ENCODE measurements at places on chromosomes 11 and 22.

GRCh38 chr11:100932474-100933100 is 197.0 kb downstream of the PGR start:
- no peak for DNase-seq

GRCh38 chr11:9672288-9672916 is 8.5 kb downstream of the SWAP70 start:
- DNase-seq = no peak

- DNase-seq = no peak
Measured at GRCh38 chr11:125275905-125276618, 111.5 kb downstream of the PKNOX2 start.

DNA sequence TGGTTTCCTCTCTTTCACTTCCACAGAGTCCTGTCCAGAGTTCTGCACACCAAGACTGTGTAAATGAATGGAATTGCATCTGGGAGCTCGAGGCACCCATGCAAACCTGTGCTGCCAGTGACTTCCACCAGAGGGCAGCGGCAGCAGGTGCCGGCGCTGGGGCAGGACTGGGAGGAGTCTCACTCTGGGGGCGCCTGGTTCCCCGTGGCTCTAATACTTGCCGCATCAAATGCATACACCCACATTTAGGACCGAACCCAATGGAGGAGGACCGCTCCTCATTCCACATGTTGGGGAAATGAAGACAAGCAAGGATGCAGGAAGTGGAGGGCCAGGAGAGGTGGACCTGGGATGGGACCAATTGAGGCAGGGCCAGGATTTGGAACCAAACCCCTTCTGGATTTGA is 1.1 kb upstream of the CD6 start:
- DNase-seq = peak; percentile 67

- DNase-seq = no peak
Measured at GRCh38 chr11:11826260-11826659, 15.5 kb upstream of the USP47 start.

GRCh38 chr11:14455648-14456430 is 43.8 kb downstream of the COPB1 start:
- no peak for DNase-seq

- DNase-seq = no peak
Measured at GRCh38 chr22:16922076-16922475, 85.9 kb downstream of the GAB4 start.

- DNase-seq = no peak
Measured at GRCh38 chr22:37427135-37427710, at the start of gene ELFN2. TSS of gene ELFN2 (minus strand) at chr22:37427479. CDS start at chr22:37375534, 51,945 bp downstream.

DNA sequence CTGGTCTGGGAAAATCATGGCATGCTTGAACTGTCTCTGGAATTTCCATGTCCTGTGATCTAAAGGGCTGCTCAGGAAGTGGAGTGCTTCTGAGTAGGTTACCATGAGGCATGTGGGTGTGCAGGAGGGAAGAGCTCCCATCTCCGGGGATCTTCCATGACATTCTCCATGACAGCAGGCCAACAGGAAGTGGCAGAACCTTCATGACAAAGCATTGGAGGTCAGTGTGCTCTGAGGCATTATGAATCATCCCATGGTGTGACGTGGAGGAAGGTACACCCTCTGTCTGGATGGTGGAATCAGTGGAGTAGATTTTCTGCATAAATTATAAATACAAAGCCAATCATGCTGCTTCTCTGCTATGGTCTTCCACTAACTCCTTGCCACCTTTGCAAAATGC is 139.6 kb upstream of the E2F8 start:
- DNase-seq = no peak
